Stimulated activated naive CD4-positive, alpha-beta T cell treated with Interleukin-2 at 50 U/mL for 16 hours (primary cell): ENCODE measurements at places on chromosomes 6 and 20.

- DNase-seq: no peak
Measured at GRCh38 chr6:132259070-132259469, 142.2 kb downstream of the MOXD1 start.

DNA sequence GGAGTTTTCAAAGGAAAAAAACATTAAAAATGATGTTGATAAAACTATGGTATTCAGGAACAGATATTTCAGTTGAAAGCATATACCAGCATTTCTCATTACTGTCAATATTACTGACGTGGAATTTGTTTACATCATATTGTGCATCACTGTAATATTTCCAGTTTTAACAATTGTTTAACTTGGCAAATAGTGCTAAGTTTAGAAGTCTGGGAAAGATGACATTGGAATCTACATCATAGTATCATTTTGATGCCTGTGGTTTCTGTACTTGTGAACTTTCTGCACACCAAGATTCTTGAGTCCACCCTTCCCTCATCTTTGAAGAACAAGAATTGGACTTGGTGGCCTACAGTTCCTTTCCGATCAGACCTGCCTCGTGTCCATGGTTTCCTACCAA is 98.1 kb downstream of the RALGAPA2 start:
- DNase-seq: no peak

DNA sequence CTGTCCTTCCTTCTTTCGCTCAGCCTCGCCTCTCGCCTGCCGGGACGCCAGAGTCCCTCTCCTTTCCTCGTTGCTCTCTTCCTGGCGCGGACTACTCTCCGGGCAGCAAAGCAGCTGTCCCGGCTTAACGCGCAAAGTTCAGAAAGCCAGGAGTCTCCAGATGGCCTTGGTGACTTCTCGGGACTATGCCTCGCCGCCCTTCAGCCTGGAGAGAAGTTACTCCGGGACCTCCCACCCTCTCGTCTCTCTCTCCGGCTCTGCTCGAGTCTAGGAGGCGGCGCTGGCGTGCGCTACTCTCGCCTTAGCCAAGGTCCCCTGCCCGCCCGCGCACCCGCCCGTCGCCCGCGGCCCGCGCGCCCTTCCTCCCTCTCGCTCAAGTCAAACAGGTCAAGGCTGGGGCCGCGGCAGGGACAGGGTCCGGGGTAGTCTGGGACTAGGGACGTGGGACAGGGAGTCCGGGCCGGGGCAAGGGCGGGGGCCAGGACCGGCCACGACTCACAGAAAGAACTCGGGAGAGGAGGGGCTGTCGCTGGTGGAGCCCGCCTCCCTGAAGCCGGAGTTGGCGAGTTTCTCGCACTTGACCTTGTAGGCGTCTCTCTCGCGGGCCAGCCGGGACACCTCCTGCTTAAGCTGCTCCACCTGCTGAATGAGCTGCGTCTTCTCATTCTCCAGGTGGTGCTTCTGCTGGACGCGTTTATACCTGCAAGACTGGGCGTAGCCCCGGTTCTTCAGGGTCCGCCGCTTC is 1.5 kb downstream of the MAFB start:
- DNase-seq: no peak

DNA sequence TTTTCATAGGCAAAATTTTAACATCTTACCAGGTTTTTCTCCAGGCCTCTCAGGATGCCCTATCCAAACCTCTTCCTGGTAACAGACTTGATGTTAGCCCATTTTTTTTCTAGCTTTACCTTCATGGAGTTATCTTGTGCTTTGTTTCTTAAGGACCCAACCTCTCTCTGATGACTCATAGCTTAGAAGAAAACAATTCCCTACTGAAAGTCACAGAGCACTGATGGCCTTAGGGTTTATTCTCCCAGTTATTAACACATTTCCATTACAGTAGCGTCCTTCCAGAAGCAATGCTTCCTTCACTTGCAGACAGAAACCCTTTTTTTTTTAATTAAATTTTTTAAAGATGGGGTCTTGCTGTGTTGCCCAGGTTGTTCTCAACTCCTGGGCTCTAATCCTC is 79.4 kb downstream of the IYD start:
- no peak for DNase-seq

DNA sequence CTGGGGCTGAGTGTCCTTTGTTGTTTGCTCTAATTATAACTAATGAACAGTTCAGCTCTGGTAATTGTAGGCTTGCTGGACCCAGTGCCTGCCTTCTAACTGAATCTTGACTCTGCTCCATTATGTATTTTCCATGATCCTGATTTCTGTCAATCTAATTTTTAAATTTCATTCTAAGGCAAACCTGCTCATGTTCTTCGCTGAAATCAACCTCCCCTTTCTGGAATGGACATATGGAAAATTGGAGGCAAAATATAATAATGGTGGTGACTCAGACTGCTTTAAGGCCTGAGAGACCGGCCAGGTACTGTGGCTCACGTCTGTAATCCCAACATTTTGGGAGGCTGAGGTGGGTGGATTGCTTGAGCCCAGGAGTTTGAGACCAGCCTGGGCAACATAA is 182.7 kb upstream of the AKAP12 start:
- DNase-seq: no peak

DNA sequence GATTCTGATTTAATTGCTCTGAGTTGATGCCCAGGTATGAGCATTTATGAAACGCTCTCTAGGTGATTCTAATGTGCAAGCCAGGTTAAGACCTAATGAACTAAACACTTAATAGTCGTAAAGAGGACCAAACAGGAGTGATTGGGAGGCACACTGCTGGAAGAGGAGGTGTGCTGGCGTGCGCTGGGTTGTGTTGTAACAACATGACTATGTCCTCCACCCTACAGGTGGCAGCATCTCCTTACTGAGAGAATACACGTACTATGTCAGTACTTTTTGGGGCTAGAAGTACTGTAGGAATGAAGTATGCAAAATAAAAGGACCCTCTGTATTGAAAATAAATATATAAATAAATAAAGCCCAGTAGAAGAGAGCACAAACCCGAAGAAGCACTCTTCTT is 11.9 kb downstream of the C6orf89 start:
- DNase-seq: no peak

GRCh38 chr6:90072501-90072900 is 178.2 kb downstream of the GJA10 start:
- DNase-seq: no peak

DNA sequence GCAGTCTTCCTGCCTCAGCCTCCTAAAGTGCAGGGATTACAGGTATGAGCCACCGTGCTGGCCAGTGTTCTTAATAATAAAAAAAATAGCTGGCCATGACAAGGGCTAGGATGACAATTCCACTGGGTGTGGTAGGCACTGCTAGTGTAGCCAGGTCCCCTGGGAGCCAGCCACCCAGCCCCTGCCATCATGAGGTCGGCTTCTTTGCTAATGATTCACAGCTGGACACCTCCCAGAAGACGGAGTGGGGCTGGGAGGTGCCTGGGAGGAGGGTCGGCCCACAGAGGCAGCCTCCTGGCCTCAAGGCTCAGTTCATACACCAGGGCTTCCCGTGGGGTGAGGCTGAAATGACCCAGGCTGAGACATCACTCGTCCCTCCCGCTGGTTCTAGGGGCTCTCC is 230.4 kb downstream of the TAF4 start:
- no peak for DNase-seq

DNA sequence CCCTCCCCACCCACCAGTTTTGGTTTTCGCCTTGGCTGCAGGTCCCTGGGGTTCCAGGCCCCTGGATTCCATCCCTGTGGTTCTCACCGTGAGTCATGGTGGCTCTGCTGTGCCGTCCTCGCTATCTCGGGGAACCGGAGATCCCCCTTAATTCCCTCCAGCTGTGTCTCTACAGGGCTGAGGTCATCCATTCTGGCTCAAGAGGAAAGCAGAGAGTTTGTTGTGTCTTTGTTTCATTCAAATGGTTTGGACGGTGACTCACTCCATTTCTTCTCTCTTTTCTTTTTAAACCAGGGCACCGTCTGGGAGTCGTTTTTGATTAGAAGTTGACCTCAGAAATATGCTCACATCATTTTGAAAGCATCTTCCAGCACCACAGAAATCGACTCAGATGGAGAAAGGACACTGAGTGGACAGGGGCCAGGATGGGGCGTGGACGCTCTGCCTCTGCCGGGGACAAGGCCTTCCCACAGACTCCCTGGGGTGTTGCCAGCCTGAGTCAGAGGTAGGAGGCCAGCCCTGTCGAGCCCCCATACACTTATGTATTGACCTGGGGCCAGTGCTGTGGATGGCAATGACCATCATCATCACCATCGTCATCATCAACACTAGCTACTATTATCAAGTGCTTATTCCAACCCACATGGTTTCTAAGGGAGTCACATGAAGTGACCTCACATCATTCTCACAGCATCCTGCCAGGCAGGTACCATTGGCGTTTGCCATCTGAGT is 176.2 kb downstream of the NFATC2 start:
- DNase-seq: no peak

- peak; percentile 46 for DNase-seq
Measured at GRCh38 chr6:31270788-31271640, 878 bp downstream of the HLA-C start.

DNA sequence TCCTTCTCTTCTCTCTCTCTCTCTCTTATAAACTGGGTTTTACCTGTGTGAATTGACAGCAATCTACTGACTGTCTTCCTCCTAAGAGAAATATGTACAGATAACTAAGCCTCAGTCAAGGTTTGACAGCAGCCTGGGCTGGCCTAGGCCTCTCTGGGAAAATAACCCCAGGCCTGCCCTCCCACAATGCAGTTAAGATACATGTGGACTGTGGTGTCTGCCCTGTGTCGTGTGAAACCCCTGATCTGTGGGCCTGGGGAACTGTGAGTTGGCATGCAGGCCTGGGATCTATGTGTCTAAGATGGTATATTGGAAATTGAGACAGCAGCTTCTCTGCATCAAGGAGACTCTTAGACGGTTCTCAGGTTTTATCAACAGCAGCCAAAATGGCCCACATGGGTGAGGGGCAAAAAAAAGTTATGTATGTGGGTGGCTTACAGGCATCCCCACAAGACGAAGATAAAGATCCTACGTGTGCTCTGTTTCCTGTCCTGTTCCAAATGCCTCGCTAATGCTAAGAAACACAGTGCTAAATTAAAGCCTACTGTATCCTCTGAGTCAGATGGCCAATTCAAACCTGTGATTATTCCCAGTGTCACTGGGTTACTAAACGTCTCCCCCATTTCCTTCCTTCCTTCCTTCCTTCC is 19.0 kb downstream of the LRFN2 start:
- DNase-seq: no peak

GRCh38 chr6:136470044-136470443 is 80.2 kb downstream of the MAP7 start:
- DNase-seq: no peak

DNA sequence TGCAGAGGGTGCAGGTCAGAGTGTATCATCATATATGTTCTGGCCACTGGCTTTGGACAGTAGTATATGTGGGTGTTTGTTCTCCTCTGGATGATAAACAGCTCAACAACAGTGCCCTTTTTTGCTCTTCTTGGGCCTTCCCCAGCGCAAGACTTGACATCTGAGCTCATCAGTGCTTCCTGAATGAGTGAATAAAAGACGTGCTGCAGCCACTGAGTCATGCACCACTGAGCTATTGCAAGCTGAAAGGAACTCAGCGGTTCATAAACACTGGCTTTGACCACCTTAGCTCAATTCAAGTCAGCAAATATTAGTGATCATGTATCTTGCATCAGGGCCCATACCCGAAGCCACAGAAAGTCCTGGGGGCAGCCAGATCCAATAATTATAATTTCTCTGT is 105.3 kb upstream of the KCNG1 start:
- no peak for DNase-seq

DNA sequence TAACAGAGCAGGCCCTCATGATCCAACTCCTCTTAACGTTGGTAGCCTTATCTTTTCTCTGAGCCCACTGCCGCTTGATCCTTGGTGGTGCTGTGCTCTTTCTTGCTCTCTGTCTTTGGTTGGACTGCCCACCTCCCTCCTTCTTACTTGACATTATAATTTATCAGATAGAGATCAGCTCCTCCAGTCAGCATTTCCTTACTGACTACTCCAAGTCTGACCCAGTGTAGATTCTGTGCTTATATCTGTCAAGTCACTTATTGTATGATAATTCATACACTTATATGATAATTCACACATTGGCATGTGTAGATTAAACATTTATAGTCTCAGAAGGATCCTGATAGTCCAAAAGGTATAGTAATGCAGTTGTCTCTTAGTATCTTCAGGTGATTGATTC is 18.1 kb downstream of the PTPRA start:
- no peak for DNase-seq

DNA sequence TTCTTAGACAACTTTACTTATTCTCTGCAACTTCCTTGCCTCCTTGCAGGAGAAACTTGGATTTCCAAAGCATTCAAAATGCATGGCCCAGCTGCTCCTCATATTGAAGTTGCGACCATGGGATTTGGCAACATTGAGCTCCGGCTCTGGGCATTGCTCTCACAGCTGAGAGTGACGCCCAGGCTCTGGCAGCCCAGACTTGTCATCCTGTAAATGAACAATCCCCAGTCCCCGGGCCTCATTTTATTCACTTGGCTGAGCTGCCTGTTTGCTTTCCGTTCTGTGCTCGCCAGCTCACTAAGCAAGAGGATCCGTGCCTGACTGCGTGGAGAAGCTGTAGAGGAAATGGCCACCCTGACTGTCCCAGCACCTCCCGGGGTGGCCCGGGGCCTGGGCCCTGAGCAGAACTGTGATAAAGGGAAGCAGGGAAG is 119.5 kb upstream of the CD93 start:
- DNase-seq: no peak

GRCh38 chr6:121222656-121223055 is 111.6 kb downstream of the TBC1D32 start:
- DNase-seq: no peak

GRCh38 chr6:6395581-6396197 is 75.2 kb upstream of the F13A1 start:
- DNase-seq: no peak

DNA sequence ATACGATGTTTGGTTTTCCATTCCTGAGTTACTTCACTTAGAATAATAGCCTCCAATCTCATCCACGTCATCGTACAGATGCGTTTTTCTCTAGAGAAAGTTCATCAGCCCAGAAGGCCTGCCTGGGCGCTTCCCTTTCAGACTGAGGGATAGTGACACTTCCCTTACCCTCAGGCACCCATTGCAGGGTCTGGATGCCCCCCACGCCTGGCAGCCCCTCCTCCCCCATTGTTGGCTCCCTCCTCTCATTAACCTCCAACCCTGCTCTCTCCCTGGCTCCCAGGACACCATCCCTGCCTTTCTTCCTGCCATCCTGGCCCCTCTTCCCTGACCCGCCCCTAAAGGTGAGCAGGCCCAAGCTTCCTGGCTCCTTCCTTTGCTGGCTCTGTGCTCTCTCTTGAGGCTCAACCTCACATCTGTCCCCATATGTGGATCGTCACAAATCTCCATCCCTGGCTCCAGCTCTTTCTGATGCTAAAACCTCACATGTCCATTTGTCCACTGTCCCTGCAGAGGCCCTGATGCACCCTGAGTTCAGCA is 145.2 kb downstream of the SYCP2 start:
- DNase-seq: no peak

- no peak for DNase-seq
Measured at GRCh38 chr20:62165762-62166399, 16.9 kb upstream of the MTG2 start.

- DNase-seq: no peak
Measured at GRCh38 chr20:24033151-24033550, 44.6 kb upstream of the GGTLC1 start.

DNA sequence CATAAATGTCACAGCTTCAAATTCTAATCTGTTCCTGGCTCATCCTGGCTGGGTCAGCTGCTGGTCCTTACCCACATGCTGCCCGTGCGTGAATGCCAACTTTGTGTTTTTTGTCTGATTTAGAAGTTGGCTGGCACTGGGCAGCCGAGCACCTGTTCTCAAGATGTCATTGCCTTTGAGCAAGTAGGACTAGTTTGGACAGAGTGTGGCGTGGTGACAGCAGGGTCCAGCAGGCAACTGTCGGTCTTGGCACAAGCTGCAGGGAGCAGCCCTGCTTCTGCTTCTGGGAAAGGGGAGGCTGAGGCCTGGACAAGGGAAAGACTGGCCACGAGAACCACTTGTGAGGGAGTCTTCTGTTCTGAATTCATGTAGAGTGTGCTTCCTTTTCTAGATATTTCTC is 26.4 kb upstream of the ADRM1 start:
- no peak for DNase-seq
